Neural crest cell (in vitro differentiated cells): ENCODE measurements at places on chromosomes 2 and 18. TPM values are rescaled to one million over a fixed set of nuclear protein-coding genes. Genes with fewer than 3 reads are reported as not detected.

Gene LONRF2
- total RNA-seq = 5.0 and 5.2 TPM in 2 replicates

DNA sequence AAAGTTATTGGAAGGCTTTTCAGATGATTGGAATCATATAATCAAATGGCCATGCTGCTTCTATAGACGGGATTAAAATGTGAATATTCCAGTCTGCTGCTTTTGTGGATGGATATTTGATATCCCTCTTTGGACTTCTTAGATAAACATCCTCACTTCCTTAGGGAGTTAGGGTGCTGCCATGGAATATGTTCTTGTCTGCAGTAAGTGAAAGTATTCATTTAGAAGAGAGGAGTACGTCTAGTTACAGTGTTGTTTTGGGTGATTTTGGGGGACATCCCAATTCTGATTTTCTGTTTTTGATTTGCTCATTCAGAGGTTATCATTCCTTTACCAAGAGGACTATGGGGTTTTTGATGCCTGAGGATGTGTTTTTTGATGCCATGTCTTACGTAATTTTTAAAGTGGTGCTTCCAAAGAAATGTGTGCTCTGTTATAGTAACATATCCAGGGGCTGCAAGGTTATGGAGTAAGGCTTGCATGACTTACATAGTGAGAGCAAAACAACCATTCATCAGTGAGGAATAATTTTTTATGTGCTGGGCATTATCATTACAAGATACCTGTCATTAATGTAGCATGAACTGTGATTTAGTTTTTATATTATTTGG is 33.6 kb downstream of the ASXL3 start:
- DNase-seq = no peak

DNA sequence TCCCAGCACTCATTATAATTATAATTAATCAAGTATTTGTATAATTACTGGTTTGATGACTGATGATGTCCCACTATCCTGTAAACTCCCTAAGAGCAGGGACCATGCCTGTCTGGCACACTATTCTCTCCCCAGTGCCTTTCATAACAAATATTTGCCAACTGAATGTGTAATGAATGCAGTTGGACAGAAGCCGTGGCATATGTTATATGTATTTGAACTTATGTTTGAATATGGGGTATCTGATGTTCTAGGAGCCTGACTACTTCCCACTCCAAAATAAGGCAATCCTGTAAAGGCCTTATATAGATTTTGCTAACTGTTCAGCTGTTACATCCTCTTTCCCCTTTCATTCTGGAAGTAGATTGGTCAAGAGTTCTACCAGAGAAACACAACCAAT is 19.7 kb downstream of the OSBPL6 start:
- DNase-seq = no peak

Gene TAF1B
- 35.7 and 36.8 TPM in 2 replicates for total RNA-seq

Gene HMSD
- total RNA-seq = 8.5 and 10.0 TPM in 2 replicates

Gene UCN
- total RNA-seq = 1.6 and 1.9 TPM in 2 replicates

DNA sequence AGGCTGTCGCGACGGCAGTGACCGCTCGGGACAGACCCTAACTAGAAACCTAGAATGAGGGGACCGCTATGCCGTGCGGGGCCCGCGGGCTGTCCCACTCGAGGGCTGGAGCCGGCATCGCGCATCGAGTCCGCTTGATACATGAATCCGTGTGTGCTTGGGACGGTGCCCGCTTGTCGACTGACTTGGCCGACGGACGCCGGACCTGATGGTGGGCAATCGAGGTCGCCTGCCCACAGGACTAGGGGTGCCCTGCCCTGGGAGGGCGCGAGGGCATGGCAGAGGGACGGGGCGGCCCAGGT is 749 bp upstream of the PTMA start:
- DNase-seq = peak; percentile 65

DNA sequence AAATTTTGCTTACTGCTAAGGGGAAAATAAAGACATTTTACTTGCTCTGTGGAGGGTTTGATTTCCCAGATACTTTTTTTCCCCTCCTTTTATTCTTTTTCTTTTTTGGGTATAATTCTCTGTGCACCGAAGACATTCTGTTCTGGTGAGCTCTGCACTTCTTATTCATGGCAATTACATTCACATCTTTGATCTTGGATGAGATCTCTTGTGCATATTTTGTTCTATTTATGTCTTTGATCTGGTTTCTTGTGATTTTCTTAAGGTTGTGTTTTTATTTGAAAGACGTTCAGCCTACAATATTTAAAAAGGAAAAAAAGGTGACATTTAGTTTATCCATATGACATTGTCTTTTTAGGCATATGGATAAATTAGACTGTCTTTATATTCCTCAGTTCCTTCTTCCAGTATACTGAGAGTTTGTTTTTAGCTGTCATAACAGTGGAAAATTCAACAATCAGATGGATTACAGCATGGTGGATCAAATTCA is 33.7 kb upstream of the EPHA4 start:
- DNase-seq = no peak

GRCh38 chr18:47149457-47150028 is 757 bp downstream of the HDHD2 start:
- DNase-seq = peak; percentile 3

- DNase-seq = peak; percentile 14
These were observed at the start of gene LYPD6B for GRCh38 chr2:149038442-149039212. Gene LYPD6B (plus strand): TSS chr2:149038699. CDS start chr2:149130949, 92,250 bp downstream.

- no peak for DNase-seq
These were observed 66.6 kb downstream of the ABCG8 start for GRCh38 chr2:43905371-43905803.

Gene EGR4
- total RNA-seq = not detected in 2 replicates

DNA sequence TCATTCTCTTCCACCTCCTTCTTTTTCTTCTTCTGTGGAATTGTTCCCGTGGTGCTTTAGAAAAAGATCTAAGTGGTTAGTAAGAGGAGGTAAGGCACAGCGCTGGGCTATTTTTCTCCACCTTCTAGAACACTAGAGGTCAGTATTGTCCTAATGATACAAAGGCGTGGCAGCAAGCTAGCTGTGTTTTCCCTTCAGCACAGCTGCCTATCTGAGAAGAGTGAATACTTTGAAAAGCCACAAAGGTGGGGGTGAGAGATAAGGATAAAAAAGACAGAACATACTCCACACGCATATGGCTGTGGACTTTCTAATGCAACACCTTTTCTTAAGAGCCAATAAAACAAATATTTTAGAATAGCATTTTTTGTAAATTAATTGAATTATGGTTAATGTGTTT is 2.1 kb downstream of the CNTNAP5 start:
- DNase-seq = peak; percentile 29

Gene C1GALT1C1L
- total RNA-seq = not detected in 2 replicates

Gene ZNF804A
- 0.41 and 0.47 TPM in 2 replicates for total RNA-seq
